ENCODE measurements at places on chromosomes 1 and 21. TPM values are rescaled to one million over a fixed set of nuclear protein-coding genes. Genes with fewer than 3 reads are reported as not detected.

The DRAXIN gene
- total RNA-seq: 0.69 TPM

The CYP2J2 gene
- 0.16 TPM for total RNA-seq

The LIN28A gene
- not detected for total RNA-seq

The PTCH2 gene
- 0.06 TPM for total RNA-seq

The MATN1 gene
- 0.13 TPM for total RNA-seq

The CELF3 gene
- not detected for total RNA-seq

The PTGER3 gene
- total RNA-seq: 0.16 TPM
